RPMI7951 (cell line): ENCODE measurements at places on chromosomes 1 and 21.

DNA sequence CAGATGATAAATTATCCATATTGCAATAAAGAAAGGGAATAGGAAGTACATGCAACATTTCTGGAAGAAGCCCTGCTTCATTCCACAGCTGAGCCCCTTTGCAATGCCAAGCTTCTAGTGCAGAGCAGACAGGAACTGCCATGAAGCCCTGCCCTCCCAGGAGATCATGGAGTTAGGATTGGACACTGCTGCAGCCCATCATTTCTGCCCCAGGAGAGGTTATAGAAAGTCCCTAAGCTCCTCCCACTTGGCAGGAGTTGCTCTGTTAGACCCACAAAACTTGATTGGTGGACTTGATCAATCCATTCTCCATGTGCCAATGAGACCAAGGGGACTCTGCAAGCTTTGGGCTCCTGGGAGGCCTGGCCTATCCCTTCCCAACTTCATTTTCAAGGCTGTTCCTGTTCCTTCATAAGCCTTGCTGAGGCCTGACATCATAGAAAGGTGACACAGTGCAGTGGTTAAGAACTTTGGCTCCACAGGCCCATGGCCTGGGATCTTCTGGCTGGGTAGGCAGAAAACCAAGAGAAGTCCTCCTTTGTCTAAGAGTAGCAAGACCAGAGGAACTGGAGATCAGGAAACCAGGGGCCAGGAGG is 1.3 kb upstream of the LAPTM5 start:
- peak; percentile 68 for DNase-seq

- no peak for DNase-seq
Measured at GRCh38 chr1:226475142-226475511, 67.2 kb upstream of the PARP1 start.

- no peak for DNase-seq
Measured at GRCh38 chr21:34878501-34878900, 170.6 kb downstream of the RUNX1 start.

- peak; percentile 52 for DNase-seq
Measured at GRCh38 chr1:160377585-160378206, 10.8 kb downstream of the NHLH1 start.
